Stimulated activated CD8-positive, alpha-beta memory T cell treated with anti-CD3 and anti-CD28 coated beads, Interleukin-12 subunit alpha, Interleukin-12 subunit beta, amount 100 ng/mL, for 1 hour (primary cell): ENCODE measurements at places on chromosomes 3 and 15.

- DNase-seq: no peak
Measured at GRCh38 chr3:124845406-124845805, 41.8 kb downstream of the ITGB5 start.

DNA sequence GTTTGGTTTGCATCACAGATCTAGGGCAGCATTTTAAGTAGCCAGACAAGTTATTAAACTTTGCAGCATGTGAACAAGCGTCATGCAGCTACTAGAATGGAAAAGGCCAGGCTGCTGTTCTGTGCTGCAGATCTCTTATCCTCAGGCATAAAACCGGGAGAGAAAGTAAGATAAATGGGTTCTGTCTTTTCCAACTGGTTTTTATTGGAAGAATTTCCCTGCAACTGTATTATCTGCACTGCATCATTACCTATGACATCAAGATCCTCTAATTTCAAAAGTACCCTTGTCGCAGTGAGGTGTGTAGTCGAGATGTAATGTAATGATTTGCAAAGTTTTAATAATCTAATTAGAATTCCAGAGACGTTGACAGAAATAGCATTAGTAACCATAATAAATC lies 240.3 kb downstream of the FEZF2 start:
- no peak for DNase-seq

DNA sequence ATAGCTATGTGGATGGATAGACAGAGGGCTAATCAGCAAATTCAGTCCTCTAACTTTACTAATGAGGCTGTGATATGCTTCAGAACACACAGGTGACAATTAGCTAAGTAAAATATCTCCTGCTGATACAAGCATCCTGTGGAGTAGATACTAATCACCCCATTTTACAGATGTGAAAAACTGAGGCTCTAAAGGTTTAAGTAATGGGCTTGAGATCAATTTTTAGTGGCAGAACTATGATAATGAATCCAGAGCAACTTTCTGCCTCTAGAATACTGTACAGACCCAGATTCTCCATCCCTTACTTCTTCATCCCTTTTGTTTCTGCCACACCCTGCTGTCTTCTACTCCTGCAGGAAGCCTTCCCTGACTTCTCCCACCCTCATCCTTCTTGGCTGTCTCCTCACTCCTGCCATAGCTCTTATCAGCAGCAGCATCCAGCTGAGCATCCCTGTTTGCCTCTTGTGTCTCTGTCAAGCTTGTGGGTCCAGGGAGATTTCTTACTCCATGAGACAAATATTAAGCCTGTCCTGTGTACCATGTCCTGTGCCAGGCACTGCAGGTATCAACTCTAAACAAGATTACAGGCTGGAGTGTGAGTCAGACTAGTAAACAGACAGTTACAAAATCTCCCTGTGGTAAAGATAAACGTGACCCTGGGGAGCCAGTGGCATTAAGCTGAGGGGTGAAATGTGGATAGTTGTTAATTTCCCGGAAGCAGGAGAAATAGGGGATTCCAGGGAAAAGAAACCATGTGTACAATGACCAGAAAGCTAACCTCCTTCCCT lies 39.2 kb downstream of the SLC6A11 start:
- DNase-seq: no peak

DNA sequence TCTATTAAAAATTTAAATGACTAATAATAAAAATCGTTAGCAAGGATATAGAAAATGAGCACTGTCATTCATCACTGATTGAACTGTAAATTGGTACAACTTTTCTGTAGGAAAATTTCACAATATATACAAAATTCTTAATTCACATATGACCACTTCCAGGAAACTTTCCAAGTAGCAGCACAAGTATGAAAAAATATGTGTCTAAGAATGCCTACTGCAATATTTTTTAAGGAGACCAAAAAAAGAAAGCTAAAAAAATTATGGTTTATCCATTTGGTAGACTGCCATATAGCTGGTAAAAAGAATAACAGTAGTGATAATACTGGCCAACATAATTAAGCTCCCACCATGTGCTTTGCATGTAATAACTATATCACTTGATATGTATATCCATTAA lies 59.2 kb downstream of the KLHL6 start:
- DNase-seq: no peak

- no peak for DNase-seq
Measured at GRCh38 chr3:126418661-126419131, 24.0 kb downstream of the CFAP100 start.

DNA sequence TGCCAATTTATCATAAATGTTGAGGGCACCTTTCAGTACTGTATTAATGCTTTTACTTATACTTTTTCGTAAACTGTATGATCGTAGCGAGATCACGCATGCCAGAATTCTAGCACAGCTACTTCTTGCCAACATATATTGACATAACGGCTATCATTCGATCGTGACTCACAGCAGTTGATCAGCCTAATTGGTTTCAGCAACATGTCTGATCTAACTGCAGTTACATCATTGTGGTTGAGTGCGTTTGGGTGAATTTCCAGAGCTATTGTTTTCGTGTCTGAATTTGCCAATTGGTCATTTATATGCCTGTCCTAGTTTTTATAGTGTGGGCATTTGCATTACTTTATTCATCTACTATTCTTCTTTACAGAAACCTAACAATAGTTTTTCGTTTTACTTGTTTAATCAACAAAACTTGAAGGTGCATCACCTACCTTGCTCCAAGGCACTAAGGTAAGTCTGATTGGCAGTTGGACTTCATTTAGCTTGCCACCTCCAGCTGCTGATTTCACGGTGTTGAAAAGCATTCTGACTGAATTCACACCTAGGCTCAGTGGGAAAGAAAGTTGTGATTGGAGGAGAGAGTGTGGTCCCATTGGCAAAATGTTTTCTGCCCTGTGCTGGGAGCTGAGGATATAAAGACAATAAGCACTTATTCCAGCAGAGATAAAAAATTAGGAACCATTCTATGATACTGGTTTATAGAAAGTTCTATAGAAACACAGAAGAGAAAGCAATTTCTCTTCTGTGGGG lies 120.9 kb upstream of the RGMA start:
- DNase-seq: no peak

DNA sequence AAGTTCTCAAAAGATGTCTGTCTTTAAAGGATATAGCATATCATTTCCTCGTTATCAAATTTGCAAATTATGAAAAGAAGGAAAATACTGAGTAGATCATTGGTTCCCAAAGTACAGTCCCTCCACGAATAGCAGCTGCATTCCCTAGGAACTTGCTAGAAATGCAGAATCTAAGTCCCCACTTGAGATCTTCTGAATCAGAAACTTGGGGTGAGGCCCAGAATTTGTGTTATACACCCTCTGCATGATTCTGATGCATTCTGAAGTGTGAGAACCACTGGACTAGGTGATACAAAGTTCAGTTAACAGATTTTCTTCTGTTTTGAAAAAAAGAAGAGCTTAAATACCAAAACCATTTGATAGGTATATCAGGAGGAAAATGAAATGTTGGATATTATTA lies 77.1 kb downstream of the SLC25A26 start:
- no peak for DNase-seq

DNA sequence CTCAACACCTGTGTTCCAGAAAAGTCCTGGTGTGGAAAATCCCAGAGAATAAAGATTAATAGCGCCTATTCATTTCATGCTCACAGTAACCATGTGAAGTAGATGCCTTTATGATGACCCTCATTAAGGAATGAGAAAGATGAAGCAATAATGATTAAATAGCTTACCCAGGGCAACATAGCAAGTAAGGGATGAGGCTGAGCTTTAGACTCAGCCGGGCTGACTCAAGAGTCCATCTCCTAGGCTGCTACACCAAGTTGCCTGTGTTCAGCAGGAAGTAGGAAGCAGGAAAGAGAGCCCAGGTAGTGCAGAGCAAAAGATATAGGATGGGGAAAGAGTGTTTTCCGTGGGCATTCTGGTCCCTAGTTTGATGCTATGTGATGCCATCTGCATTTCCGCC lies 256.5 kb downstream of the CHL1 start:
- no peak for DNase-seq

DNA sequence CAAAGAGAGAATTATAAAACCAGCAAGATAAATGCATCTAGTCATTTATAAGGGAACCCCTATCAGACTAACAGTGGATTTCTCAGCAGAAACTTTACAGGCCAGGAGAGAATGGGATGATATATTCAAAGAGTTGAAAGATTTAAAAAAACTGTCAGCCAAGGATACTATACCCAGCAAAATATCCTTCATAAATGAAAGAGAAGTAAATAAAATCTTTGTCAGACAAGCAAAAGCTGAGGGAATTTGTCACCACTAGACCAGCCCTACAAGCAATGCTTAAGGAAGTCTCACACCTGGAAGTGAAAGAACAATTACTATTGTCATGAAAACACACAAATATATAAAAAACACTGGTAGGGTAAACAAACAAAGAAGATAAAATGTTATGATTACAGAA lies 113.4 kb upstream of the FAM3D start:
- DNase-seq: no peak

DNA sequence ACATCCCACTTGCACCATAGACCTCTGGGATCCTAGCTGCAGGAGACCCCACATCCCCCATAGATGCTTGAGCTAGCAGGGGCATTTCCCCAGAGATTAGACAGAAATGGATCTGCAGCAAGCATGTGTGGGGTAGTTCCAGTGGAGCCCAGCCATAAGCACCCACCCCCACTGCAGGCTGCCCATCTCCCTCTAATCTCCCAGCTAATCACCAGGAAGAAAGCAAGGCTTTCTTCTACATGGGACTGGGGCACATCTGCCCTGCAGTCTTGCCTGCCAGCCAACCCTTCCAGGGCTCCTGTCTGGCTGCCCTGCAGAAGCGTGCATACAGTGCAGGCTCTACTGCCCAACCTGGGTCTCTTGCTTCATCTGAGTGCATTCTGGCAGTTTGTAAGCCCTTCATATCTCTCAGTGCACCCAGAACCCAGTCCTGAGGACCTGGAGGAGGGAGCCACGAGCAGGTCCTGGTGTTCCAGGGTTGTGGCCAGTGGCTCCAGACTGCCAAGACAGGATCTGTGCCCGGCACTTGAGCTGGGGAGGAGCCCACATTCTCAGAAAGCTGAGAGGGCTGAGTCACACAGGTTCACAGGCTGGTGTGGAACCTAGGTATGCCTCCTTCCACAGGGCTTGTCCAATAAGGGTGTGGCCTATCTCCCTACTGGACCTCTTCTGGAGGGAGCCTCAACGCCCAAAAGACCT lies 49.9 kb upstream of the IGSF11 start:
- no peak for DNase-seq

- no peak for DNase-seq
Measured at GRCh38 chr3:86658876-86659275, 332.1 kb downstream of the VGLL3 start.

DNA sequence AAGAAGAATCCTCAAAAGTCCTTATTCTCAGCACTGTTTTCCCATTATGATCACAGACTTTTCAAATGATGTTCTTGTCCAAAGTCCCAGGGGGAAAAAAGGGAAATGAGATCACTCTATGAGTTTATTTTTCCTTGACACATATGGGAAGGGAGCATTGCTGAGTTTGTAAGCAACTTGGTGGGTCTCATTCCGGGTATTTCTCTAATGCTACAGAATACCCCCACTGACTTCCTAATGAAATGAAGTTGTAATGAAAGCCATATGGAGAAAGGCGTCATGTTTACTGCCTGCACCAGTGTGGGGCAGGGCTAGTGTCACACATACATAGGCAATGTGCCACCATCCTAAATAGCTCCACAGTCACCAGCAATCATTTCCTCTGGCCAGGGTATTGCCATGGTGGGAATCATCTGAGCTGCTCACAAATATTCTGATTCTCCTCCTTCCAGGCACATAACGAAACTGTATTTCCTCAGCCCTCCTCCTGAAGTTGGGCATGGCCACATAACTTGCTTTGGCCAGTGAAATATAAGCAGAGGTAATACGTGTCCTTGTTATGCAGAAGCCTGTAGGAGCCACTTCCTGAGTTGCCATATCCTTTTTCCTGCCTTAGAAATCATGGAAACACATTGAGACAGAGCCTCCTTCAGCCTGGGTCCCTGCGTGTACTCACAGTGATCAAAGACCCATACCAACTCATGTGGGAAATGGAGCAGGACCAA lies 41.0 kb upstream of the C15orf61 start:
- no peak for DNase-seq

DNA sequence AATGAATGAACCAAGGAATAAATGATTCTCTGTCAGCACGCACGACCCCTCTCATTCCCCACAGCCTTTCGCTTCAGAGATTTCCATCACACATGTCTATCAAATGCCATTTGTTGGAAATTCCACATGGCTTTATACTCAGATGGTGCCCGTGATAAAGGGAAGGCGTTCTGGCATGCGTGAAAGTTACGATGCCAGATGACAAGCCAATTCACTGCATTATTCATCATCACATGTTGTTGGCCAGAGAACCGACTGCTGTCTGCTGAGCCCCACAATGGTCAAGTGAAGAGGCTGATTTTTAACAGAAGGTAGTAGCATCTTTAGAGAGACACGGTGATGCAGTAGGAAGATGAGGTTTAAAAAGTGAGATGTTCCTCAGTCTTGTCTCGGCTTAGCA lies 74.1 kb upstream of the FRMD4B start:
- no peak for DNase-seq

GRCh38 chr3:143442814-143443447 lies 323.4 kb downstream of the CHST2 start:
- no peak for DNase-seq

DNA sequence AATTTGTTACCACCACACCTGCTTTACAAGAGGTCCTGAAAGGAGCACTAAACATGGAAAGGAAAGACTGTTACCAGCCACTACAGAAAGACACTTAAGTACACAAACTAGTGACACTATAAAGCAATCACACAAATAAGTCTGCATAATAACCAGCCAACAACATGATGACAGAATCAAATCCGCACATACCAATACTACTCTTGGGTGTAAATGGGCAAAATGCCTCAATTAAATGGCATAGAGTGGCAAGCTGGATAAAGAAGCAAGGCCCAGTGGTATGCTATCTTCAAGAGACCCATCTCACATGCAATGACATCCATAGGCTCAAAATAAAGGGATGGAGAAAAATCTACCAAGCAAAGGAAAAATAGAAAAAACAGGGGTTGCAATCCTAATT lies 106.8 kb upstream of the PRR23C start:
- DNase-seq: no peak

GRCh38 chr3:172244011-172244410 lies 204.2 kb downstream of the GHSR start:
- DNase-seq: no peak

DNA sequence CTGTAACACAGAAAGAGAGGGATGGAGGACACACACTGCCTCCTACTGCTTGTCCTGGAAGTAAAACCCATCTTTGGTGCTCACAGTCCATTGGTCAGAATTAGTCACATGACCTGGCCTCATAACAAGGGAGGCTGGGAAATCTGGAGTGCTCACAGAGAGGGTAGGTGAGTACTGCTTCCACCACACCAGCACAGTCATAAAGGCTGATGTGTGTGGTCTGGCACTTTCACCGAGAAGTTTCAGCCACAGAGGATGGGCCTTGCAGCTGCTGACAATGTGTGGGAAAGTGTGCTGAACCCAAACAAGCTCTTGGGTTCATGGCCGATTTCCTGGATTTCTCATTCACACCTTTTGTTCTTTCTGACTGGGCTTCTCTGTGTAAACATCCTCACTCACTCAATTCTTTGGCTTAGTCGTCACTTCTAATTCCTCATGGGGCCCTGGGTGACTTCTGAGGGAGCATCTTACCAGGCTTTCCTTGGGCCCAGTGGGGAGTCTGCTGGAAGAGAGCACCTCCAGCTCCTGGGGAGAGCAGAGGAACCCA lies 100.7 kb downstream of the ASB7 start:
- no peak for DNase-seq

- DNase-seq: no peak
Measured at GRCh38 chr15:76972389-76973361, 22.3 kb upstream of the PSTPIP1 start.

GRCh38 chr3:46186471-46187340 lies 21.4 kb downstream of the CCR1 start:
- DNase-seq: no peak

- no peak for DNase-seq
Measured at GRCh38 chr3:157023226-157023625, 136.7 kb downstream of the CCNL1 start.
